ENCODE measurements at places on chromosomes 3 and 15.

GRCh38 chr3:181729341-181729869, 17.7 kb downstream of the SOX2 start:
- DNase-seq = no peak

GRCh38 chr3:19342389-19342788, 194.1 kb downstream of the KCNH8 start:
- DNase-seq = no peak

- DNase-seq = no peak
Measured at GRCh38 chr3:43686700-43687498, 3.8 kb upstream of the ABHD5 start.

DNA sequence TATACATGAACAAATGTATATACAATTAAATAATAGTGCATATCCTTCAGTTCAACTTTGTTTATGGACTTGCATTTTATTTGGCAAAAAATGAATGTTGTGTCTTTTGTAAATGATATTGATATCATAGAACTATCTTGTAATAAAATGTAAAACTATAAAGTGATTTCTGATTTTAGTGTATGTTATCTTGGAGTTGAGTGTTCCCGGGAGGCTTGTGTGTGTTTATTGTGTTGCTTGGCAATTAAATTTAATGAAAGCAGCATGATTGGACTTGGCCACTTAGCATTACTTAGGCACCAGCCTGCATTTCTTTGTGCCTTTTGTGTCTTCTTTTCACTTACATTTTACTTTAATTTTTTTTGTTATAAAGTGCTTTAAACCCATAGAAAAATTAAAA, 10.6 kb downstream of the ARHGEF26 start:
- no peak for DNase-seq

DNA sequence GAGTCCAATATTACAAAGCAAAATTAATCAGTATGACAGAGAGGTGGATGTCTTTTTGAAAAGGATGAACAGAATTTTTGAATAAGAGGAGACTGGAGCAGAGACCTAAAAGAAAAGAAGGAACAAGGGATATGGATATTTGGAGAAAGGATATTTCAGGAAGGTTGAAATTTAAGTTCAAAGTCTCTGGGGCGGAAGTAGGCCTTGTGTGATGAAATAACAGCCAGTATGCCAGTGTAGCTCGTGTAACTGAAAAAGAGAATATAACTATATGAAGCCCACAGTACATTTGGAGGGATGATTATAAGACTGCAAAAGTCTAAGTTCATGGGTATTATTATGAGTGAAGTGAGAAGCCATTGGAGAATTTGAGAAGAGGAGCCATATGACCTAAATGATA, 766.7 kb downstream of the GBE1 start:
- no peak for DNase-seq

DNA sequence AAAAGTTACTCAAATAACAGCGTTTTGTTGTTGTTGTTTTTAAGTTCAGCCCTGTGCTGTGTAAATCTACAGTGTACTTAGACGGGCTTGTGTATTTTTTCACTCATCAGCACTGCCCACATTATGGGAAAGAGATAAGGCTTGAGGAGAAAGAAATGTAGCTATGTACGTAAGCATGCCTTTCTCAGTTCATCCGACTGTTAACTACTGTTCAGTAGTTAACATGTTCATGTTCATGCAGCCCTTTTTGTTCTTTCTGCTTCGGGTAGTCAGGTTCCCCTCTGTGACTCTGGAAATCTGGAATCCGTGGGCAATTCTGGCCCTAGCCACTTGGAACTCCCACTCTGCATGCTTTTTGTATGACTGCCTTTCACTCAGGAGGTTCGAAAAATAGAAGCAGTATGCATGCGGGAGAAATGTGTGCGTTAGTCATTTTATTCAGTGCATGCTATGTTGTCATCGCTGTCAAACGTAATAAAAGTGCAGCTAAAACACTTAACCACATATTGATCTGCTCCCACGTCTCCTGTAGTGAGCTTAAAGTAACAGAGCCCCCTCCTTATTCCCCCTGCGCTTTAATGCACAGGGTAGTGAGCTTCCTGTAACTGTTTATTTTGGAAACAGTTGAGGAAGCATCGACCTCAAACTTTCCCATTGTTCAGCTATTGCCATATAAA, 283.1 kb upstream of the NR2F2 start:
- no peak for DNase-seq

All from activated CD4-positive, alpha-beta T cell treated with anti-CD3 and anti-CD28 coated beads for 4 hours (primary cell).